ENCODE measurements at places on chromosomes 6 and 20.

DNA sequence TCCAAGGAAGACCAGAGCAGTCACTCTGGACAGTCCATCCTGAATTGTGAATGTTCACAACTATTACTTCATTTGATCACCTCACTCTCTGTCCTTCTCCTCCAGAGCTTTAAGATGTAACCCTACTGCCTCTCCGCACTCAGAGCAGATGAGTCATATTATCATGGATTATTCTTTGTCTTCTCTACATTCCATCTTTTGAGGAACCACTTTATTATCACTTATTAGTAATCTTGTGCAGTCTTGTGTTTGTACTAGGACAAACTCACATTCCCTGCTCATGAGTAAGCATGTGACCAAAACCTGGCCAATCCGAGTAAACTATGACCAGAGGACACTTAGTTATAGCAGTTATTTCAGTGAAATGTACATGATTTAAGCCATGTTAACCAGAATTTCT lies 401.5 kb upstream of the ADGRB3 start:
- DNase-seq: no peak

- DNase-seq: peak; percentile 71
These were observed 50.0 kb upstream of the PLEKHG1 start for GRCh38 chr6:150549674-150550101.

DNA sequence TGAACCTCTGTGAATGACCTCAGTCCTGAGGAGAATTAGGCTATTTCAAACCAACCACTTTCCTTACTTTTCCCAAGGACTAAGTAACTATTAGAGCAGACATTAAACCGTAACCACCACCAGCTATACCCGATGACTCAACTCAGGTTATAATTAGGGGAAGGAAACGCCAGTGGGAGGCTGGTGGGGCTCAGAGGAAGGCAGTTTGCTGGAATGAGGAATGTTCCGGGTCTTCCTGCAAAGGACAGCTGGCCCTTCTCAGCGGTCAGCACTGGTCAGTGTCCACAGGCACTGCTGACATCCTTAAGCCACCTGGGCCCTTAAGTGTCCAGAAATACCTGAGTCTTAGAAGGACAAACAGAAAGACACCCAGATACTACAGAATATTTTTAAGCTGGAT lies 515.2 kb downstream of the MAFB start:
- DNase-seq: no peak

DNA sequence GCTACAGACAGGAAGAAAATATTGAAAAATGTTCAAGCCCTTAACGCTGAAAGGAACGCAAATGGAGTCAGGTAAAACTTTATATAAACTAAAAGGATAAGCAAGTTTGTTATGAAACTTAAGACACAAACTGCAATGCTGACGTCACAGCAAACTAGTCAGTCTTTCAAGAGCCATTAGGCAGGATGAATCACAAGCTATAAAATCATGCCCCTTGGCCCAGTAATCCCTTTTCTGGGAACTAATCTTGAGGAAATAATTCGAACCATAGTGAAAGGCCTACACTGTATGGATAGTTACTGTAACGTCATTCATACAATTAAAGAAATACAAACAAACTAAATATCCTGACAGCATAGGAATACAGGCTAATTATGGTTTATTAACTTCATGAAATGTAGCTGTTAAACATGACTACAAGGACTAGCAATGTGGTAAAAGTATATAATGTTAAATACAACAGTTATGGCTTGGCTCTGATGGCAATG lies 42.7 kb upstream of the HINT3 start:
- DNase-seq: peak; percentile 87

DNA sequence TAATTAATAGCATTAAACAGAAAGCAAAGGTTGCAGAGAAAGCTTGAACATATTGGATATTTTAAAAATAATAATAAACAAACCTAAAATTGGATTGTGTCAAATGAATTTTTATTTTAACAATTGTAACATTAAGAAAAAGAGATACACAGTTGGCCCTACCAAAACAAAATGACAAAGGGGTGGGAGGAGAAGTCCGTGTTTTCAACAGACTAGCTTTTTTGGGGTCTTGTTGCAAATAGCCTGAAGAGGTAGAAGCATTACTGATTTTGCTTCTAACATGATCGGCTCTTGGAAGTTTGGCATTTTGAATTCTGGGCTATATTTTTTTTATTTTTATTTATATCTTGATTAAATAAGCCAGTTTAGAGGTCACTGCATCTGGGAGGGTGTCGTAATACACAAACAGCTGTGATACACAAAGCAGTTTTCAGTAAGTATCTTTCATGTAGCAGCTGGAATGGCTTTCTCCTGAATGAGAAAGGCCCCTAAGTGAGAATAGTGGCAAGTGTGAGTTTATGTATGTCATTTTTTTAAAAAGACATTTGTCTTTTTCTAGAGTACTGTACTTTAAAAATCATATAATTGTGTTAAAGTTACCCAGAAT lies 85.5 kb upstream of the ZNF217 start:
- DNase-seq: no peak

- no peak for DNase-seq
These were observed 19.9 kb downstream of the TGM2 start for GRCh38 chr20:38144974-38145728.

DNA sequence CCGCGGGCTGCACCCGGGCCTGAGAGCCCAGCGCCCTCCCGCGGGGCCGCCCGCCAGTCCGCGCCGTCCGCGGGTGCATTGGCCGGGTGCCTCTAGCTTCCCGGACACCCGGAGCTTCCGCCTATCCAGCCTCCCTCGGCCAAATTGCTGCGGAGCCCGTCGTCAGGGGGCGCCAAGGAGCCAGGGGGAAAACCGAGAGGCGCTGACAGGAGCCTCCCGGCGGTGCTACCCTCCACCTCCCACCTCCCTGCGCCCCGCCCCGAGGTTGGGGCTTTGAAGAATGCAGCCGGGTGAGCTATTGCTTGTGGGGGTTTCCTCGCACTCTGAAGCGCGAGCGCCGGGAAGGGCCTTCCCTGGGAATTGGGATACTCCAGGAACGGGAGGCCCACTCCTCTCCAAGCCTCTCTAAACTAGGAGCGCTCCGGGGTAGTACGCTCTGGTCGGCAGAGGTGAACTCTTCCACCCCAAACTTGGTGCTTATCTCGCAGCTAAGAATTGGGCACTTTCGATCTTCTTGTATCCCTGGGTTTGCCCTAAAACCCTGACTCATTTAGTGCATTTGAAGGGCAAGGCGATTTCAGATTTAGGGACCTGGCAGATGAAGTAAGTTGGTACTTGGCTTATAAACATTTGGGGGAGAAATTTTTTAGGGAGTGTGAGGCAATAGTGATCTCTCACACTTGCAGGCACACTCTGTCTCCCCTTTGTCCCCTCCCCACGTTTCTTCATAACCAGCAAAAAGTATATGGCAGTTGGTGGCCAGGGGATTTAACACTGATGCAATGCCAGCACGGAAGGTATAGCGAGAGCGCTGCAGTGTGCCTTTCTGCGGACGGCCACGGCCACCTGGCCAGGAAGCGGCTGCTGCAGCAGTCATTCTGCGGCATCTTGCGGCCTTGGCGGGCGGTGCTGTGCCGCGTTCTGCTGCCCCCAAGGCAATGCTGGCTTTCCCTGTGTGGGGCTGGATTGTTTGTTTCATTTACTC lies 556 bp downstream of the BEND6 start:
- DNase-seq: peak; percentile 83

DNA sequence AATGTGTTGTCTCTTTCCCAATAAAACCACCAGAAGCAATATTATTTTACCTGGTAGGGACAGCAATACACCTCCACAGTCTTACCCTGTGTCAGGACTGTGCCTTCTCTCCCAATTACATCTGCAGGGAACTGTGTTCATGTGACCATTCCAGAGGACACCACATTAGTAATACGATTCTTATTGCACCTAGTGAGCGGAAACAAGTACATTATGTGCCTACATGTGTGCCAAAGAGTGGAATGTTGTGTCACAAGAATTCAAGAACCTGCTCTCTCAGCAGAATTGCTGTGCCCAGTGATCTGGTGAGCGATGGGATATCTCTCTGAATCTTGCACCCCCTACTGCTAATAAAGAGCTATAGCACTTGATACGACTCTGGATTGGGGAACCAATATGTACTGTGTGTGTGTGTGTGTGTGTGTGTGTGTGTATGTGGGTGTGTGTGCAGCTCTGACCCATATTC lies 57.4 kb upstream of the FOXC1 start:
- no peak for DNase-seq

DNA sequence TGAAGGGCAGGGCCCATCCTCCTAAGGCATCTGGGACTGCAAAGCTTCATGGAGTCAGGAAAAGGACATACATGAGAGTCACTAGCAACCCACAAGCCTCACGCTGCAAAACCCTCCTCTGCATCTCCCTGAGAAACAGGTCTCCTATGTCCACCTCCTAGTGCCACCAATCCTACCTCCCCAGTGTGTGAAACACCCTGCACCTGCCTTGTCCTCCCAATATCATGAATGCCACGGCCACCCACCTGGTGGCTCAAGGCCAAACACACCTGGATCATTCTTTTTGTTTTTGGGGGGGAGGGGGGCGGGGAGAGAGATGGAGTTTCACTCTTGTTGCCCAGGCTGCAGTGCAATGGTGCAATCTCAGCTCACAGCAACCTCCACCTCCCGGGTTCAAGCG lies 90.5 kb downstream of the ZMYND8 start:
- DNase-seq: no peak

- DNase-seq: no peak
These were observed 229.4 kb downstream of the ALDH8A1 start for GRCh38 chr6:134720353-134721059.

GRCh38 chr20:33028875-33029274 lies 2.6 kb upstream of the BPIFB6 start:
- no peak for DNase-seq

GRCh38 chr6:1620504-1621069 lies 10.9 kb downstream of the FOXC1 start:
- DNase-seq: no peak

- no peak for DNase-seq
These were observed 112.7 kb downstream of the RPP40 start for GRCh38 chr6:4891141-4891540.

GRCh38 chr6:32943864-32944649 lies 3.2 kb upstream of the HLA-DMB start:
- no peak for DNase-seq

GRCh38 chr6:3585320-3585935 lies 128.6 kb upstream of the SLC22A23 start:
- DNase-seq: peak; percentile 61

DNA sequence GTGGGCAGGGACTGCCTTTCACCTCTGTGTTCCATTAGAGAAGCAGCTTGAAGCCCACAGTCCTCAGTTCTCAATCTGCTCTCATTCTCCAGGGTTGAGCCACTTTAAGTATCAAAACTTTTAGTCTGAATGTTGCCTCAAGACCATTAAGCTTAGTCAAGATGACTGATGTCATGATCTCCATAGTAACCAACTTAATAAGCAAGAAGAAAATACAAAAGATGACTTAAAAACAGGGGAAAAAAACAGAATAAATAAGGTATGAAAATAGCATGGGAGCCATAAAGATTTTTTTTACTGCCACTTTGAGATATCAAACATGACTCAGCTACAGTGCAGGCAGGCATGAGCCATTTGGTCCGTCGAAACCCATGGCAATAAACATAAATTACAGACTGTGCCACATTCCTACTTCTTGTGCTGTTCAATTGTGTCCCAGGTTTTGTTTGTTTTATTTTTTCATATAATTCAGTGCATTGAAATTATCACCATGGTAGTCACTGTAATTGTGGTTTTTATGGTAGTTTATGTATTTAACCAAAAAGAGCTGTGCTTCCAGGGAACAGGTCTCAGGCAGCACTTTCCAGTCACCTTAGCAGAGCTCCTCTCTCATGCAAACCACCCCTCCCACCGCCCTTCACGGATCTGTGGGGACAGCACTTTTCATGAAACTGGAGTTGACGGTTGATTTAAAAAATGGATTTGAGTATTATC lies 156.5 kb upstream of the INSM1 start:
- DNase-seq: peak; percentile 62

DNA sequence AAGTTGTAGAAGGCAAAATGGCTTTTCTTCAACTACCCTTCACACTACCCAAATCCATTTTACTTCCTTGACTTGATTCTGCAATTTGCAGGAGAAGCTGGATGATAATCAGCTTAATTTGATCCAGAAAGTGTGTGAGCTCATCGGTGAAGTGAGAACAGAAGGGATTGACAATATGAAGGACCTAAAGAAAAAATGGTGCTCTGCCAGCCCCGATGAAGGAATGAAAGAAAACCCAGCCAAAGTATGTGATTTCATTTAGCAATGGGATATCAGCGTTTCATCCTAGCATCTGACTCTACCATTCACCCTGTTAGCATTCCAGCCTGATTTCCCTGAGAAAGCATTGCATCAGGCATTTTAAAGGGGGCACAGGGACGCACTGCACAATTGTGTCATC lies 41.5 kb downstream of the CD164 start:
- no peak for DNase-seq

DNA sequence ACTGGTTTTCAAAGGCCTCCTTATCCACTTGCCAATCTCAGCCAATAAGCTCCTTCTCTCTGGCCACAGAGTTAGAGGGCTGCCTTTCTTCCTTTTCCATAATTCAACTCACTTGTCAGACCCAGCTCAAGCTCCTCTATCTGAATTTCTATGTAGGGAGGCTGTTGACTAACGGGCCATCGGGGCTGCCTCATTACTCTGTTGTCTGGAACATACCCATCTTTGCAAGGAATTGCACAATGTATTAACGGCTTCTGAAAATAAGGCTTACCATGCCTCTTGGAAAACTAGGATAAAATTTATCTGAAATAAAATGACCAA lies 28.5 kb upstream of the KIF6 start:
- DNase-seq: no peak
